ENCODE measurements at places on chromosomes 11 and 22.
A peak's percentile ranks its signal among the peaks of the same experiment; 100 is the strongest.

DNA sequence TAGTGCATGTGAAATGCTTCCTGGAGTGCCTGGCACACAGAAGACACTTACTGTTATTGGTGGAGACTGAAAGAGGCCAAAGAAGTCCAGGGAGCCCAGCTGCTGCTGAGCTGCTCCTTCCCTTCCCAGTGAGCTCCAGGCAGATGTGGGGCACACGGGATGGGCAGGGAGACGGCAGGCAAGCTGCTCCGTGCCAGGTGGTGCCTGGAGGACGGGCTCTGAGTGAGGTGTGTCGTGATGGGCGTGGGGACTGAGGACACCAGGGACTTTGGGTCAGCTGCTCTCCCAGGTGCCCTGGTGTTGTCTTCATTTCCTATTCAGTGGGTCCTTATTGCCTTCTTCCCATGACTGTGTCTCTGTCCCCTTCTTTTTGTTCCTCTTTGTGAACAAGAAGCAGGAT, 19.5 kb downstream of the TAB1 start:
- no peak for DNase-seq

DNA sequence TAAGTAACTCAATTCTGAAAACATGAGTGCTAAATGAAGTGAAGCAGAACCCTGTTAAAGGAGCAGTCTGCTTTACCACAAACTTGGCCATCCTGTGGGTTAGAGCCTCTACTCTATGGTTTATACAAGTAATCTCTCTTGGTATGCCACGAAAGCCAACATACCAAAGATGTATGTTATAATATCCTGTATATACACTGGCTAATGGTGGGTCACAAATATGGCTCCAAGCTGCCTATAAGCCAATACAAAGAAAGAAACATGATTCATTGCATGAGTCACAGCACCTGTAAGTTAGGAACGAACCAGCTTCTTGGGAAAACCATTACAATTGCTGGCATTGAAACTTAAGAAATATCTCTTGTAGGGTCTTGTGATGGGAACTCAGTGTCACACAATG, 16.1 kb downstream of the XRRA1 start:
- no peak for DNase-seq

GRCh38 chr11:47791774-47792430, 24.8 kb upstream of the FNBP4 start:
- DNase-seq = no peak

DNA sequence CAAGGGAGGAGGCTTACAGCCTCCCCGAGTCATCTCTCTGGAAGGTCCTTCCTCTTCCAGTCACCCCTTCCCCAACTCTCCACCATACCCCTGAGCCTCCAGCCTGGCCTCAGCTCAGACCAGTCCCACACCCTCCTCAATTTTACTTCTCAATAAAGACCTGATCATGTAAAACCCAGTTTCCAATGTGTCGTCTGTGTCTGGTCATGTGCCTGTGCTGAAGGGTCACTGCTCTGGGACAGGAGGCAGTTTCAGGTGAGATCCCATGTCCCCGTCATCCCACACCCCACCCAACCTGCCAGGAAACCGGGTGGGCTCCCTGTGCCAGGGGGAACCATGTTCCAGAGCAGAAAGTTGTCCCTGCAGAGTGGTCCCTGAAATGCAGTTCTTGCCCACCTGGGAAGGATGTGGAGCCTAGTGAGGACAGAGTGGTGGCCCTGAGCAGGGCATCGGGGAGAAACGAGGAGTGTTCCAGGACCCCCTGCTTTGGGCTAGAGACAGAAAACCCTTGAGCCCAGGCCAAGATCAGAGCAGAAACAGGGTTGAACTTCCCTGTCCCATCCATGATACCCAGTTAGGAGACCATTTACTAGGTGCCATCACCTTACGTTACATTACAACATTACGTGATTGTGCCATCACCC, 19.4 kb downstream of the IGLL5 start:
- no peak for DNase-seq

DNA sequence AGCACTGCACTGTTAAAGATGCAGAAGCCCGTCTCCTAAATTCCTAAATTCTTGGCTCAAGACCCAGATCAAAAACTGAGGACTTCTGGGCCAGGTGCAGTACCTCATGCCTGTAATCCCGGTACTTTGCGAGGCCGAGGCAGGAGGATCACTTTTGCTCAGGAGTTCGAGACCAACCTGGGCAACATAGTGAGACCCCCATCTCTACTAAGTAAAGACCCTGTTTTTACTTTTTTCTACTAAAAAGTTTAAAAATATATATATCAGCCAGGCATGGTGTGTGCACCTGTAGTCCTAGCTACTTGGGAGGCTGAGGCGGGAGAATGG, 29.7 kb downstream of the PDGFB start:
- DNase-seq = no peak

GRCh38 chr11:38332046-38332445, 1734.0 kb upstream of the RAG2 start:
- DNase-seq = no peak

GRCh38 chr11:43920598-43921419, 21.6 kb upstream of the C11orf96 start:
- no peak for DNase-seq

DNA sequence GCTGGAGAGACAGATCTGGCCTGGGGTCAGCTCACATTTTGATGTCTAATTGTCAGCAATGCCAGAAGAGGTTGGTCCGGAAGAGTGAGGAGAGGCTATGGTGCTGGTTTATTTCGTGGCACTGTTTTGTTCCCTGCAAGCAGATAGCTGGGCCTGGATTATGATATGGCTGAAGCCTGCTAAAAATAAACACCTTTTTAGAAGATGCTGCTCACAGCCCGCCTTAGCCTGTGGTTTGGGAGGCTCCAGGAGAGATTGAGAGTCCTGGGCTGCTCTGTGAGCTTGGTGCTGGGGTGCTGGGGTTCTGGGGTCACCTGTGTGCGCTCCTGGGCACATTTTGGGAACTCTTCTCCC, 29.6 kb upstream of the ALX4 start:
- no peak for DNase-seq

DNA sequence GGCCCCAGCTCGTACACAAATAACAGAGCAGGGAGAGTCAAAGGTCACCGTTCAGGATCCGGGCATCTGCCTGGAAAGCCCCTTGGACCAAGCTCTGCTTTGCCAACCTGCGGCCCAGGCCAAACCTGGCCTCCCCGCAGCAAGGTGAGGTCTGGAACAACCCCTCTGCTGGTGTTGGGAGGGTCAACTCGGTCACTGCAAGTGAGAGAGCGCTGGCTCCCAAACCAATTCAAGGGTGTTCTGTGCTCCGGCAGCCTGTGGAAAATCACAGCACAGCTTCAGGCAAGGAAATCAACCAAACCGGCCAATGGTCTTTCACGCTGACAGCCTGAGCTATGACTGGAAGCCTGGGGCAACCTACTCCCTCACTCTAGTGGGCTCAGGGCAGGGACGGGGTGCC, 63.4 kb downstream of the MYH9 start:
- no peak for DNase-seq

DNA sequence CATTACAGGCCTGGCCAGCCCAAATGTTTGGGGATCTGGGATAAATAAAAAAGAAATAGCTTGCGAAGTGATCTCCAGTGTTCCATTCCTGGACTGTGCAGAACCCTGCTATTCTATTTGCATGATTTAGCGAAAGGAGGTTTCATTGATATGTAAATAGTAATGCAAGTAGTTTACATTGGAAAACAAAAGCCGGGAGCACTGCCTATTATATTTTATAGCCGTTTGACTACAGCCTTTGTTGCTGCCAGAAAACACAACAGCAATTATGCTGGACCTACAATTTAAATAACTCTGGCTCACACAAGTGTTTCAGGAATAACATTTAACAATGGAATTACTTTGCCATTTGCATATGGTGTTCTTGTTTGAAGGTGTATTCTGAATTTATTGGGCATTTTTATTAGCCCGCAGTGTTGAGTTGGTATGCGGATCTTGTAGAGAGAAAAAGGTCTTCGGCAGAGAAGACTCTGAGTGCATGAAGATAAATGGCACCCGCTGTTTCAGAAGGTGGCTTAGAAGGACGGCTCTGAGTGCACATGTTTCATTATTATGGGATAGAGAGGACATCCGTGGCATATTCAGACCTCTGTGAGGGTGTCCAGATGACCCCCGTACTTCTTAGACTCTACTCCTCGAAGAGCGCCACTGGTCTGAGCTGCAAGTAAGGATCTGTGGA, 315.0 kb downstream of the BRD1 start:
- DNase-seq = no peak

DNA sequence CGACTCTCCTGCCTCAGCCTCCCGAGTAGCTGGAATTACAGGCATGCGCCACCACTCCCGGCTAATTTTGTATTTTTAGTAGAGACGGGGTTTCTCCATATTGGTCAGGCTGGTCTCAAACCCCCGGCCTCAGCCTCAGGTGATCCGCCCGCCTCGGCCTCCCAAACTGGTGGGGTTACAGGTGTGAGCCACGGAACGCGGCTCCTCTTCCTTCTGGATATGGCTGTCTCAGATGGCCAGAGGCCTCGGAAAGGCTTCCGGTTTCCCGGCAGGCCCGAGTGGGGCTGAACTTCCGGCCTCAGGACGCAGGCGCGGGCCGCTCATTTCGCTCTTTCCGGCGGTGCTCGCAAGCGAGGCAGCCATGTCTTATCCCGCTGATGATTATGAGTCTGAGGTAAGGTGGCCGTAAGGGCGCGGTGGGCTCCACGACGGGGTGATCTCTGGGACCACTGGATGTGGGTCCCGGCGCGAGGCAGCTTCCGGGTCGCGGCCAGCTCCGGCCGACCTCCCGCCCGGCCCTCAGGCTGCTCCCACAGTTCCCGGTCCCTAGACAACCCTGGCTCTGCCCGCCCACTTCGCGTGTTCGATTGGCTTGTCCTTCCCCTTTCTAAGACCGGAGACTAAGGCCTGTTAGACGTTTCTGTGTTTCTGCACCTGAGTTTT, at the start of gene EIF3L:
Gene EIF3L (plus strand): TSS at position 331 of the 663 bp plus-strand sequence. CDS start 31 bp downstream, at position 362.
- peak; percentile 85 for DNase-seq

- no peak for DNase-seq
Observed at GRCh38 chr11:111308140-111308539, 9.8 kb downstream of the POU2AF3 start.

DNA sequence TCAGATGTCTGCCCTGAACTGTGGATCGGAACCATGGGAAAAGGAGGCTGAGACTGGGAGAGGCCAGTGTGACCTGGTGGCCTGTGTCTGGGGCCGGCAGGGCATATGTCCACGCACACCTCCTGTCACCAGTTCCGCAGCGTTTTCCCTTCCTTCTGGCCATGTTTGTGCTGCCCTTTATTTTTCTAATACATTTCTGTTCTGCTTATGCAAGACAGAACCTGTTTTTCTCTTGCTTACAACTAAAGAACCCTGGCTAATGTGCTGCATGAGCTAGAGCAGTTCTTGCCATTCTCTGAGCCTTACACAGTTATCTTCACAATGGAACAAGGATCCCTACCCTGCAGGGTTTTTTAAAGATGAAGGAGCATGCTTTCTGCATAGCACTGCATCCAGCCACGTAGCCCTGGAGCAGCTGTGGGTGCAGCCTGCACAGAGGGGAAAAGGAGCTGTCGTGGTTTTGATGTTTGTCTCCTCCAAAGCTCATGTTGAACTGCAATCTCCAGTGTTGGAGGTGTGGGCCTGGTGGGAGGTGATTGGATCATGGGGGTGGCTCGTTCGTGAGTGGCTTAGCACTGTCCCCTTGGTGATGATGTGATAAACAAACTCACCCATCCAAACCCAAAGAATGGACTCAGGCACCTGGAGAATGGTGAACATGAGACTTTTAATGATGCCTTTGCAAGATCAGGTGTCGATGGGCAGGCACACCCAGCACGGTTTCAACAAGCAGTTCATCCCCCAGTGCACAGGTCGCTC, 84.8 kb upstream of the SHANK2 start:
- no peak for DNase-seq

DNA sequence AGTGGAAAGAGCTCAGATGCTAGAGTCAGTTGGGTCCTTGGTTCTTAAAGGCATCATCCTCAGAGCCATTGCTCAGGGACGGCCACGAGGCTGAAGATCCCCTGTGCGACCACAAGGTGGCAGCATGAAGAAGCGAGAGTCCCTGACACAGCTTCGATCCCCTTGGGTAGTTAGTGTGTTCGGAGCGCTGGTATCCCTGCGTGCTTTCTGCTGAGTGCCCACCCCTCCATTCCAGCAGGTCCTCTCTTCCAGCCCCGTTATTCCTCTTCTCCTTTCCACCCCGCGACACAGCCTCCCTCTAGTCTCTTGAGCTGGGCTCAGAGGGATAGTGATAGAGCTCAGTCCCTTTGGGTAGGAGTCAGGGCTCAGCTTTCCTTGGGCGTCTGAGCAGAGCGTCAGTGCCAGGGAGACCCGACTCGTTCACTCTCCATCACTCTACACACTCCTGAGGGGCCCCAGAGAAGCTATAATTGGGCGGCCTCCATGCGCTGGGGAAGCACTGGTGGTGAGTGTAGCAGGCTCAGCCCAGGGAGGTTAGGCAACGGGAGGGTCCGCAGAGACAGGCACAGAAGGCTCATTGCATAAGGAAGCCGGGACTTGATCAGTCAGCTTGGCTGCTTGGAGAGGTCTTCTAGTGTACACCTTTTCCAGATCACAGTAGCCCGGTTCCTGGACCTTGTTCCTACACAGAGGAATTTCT, at the start of gene OR51D1:
Gene OR51D1 (plus strand): TSS at position 516 of the 700 bp plus-strand sequence. CDS start 2,314 bp downstream, outside the sequence.
- peak; percentile 44 for DNase-seq

DNA sequence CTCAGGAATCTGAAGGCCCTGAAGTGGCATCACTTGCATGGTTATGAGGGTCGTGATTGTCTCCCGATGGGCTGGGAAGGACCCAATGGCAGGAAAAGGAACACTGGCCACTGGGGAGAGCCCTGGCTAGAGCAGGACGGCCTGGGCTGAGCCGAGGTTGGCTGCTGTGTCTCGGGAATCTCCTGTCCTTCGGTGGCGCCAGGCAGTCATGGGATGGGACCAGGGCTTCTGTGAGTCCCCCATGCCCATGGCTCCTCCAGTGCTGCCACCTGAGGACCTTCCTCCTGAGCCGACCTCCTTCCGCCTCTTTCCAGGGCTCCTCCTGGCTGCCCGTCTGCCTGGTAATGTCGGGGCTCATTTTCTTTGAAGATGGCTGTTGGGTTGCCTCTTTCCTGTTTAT, 1394.0 kb downstream of the BRD1 start:
- no peak for DNase-seq

- DNase-seq = no peak
Observed at GRCh38 chr11:94449437-94449836, 44.2 kb downstream of the MRE11 start.

DNA sequence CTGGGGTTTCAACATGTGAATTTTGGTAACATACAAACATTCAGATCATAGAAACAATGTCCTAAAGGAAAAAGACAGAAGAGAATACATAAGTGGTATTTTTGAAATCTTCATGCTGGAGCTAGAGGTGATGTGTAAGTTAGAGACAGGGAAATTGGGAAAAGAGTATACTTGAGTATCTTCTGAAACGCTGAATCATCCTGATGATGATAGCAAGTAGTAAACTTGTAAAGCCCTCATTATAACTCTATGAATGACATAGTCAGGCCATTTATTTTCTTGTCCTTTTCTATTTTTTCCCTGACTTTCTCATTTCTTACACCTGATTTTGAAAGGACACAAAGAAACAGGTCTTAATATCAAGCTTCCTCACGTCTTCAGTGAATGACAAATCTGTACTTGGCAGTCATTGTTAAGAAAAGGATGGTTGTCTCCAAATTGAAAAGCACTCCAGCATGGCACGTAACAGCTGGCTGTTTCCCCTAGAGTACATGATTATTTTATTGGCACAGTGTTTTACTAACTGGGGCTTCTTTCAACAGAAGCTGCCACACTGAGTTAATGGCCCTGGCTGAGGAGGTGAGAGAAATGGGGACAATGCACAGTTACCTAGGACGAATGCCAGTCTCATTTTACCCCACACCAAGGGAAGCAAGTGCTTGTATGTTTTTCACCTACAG, 140.7 kb upstream of the CTSC start:
- DNase-seq = no peak

GRCh38 chr11:117794135-117794534, 2.9 kb downstream of the DSCAML1 start:
- no peak for DNase-seq

GRCh38 chr11:134052988-134053945, 15.6 kb upstream of the JAM3 start:
- DNase-seq = no peak

Measured in activated T-helper 1 cell treated with Interleukin-2 at 50 U/mL for 16 hours (primary cell).